WTC11 (cell line): ENCODE measurements at places on chromosomes 1 and 21. TPM values are rescaled to one million over a fixed set of nuclear protein-coding genes. Genes with fewer than 3 reads are reported as not detected.

DNA sequence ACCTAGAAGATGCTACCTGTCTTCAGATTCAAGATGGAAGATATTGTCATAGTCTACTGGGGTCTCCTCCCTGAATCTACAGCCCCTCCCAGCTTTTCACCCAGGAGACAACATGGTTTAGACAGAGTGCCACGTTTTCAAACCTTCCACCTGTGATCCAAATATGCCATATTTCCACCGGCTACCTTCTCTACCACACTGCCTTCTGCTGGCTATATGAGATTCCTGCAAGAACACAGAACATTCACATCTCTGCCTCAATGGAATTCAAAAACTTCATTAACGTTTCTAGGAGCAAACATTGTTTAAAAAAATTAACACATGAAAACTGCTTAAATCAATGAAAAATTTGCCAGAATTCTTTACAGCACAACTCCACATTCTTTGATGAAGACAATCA lies 12.9 kb upstream of the LELP1 start:
- DNase-seq: no peak

The SPATA46 gene
- not detected in 3 replicates for total RNA-seq

GRCh38 chr1:2980073-2980791 lies 41.0 kb upstream of the ACTRT2 start:
- no peak for DNase-seq

DNA sequence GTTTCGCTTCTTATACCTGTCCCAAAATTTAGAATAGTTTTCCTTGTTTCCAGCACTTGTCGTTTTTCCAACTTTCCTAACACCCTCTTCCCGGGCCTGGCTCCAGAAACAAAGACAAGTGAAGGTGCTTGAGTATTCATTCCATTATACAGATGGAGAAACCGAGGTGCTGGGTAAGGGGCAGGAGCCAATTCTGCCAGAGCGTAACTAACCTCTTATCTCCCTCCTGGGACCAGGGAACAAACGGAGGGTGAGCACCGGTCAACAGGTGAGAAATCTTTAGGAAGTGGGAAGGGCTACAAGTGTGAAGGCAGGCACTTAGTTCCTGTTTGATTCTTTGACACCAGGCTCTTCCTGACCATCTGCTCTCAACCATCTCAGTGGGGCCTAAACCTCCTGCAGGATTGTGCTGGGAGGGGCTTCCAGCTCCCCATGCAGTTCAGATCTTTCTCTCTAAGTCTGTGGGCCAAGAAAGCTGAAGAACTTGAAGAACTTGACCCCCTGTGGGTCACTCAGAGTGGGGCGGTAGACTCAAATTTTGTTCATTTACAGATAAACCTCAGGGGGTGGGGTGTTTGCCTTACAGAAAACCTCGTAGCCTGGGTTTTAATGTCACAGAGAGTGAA lies 8.7 kb downstream of the PLXNA2 start:
- DNase-seq: no peak
